Head of caudate nucleus (tissue), 42 donors: ENCODE measurements at places on chromosomes 6 and 20.

DNA sequence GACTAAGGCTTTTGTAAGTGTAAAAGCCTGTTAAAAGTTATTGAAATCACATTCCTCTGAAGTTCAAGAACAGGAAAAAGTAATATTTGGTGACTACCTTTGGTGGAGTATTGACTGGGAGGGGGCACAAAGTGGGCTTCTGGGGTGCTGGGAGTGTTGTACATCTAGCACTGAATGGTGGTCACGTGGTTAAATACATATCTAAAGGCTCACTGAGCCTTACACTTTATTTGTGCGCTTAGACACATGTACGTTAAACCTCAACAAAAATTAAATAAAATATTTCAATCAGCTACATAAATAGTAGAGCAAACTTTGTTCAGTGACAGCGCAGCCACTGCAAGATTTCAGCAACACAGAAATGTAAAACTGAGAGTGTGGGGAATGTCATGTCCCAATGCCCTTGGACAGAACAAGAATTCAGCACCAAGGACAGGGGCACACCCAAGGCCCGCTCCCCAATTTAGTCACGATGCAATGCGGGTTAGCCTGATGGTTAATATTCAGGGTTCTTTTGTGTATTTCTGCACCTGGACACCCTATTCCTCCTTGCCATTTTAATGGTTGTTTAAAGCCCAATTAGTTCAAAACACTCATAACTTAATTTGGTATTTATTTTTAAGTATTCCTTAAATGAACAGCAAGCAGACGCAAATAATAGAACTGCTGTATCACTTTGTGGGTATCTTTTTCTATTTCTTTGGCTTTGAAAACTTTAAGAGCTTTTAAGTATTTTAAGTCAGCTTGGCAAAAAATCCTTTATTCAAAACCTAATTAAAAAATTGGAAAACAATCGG lies 37.4 kb downstream of the ANGPT4 start:
- no peak for DNase-seq

GRCh38 chr6:38322138-38322537 lies 317.6 kb downstream of the BTBD9 start:
- DNase-seq, result no peak

- no peak for DNase-seq
Measured at GRCh38 chr6:33727932-33728331, 16.4 kb upstream of the UQCC2 start.

DNA sequence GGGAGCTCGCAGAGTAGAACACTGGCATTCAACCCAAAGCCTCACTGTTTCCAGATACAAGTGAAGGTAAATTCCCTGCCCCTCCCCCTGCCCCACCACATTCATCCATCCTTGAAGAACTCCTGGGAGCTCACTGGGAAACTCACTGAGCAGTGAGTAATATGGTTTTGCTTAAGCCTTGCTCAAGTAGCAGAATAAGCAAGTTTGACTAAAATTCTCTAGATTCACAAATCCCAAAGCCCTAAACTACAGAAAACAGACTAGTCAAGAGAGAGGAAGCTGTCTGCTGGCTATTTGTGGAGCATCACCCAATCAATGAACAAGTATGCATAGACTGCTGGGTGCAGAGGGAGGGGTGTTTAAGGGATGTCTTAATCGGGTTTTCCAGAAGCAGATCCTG lies 82.1 kb downstream of the UNC5CL start:
- no peak for DNase-seq

- DNase-seq, result no peak
Measured at GRCh38 chr6:1372690-1373089, 16.7 kb upstream of the FOXF2 start.

- DNase-seq, result no peak
Measured at GRCh38 chr6:166203003-166203640, 35.5 kb upstream of the TBXT start.

DNA sequence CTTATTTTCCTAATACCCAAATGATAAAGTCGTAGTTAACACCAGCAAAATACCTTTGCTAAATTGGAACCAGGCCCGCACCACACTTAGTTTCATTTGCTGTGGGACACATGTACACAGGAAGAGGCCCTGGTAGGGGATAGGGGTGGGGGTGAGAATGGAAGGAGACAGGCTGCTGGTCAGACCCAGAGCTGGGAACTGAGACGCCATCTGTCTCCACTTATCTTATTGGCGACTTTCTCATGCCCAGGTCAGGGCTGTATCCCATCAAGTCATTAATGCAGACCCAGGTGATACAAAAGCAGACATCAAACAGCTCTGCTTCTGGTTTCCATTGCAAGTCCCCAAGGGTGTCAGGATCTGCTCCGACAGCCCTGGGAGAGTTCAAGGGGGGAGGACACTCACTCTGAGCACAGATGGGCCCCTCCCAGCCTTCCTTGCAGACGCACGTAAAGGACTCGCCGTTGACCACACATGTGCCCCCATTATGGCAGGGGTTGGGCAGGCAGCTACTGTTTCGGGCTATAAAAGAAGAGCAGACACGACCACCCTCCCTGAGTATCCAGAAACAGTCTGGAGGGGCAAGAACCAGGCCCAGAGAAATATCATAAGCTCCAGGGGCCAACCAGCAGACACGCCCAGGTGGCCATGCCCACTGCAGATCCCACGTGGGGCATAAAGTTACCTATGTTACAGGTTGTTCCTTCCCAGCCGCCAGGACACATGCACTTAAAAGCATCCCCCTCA lies 29.2 kb downstream of the JAG1 start:
- no peak for DNase-seq

DNA sequence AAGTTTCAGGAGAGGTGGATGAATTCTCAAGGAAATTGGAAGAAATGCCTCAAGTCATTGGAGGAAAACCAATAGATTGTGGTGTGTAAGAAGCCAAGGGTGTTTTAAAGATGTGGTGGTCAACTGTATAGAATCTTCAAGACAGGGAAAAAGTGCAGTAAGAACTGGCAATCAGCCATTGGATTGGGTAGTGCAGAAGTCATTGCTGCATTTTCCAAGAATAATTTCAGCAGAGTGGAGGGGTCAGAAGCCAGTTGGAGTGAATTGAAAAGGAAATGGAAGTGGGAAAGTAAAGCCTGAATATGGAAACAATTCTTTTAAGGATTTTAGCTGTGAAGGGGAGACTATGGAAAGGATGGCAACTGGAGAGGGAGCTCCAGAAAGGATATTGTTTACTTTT lies 128.2 kb upstream of the TMEM170B start:
- DNase-seq, result no peak

GRCh38 chr6:97023982-97024381 lies 99.5 kb downstream of the KLHL32 start:
- no peak for DNase-seq

GRCh38 chr6:37585937-37586336 lies 86.2 kb upstream of the CCDC167 start:
- no peak for DNase-seq

GRCh38 chr20:64164123-64164836 lies at the start of gene MYT1:
TSS of gene MYT1 (plus strand) at chr20:64164452. CDS start at chr20:64198862, 34,410 bp downstream.
- peak; percentile 59 for DNase-seq

DNA sequence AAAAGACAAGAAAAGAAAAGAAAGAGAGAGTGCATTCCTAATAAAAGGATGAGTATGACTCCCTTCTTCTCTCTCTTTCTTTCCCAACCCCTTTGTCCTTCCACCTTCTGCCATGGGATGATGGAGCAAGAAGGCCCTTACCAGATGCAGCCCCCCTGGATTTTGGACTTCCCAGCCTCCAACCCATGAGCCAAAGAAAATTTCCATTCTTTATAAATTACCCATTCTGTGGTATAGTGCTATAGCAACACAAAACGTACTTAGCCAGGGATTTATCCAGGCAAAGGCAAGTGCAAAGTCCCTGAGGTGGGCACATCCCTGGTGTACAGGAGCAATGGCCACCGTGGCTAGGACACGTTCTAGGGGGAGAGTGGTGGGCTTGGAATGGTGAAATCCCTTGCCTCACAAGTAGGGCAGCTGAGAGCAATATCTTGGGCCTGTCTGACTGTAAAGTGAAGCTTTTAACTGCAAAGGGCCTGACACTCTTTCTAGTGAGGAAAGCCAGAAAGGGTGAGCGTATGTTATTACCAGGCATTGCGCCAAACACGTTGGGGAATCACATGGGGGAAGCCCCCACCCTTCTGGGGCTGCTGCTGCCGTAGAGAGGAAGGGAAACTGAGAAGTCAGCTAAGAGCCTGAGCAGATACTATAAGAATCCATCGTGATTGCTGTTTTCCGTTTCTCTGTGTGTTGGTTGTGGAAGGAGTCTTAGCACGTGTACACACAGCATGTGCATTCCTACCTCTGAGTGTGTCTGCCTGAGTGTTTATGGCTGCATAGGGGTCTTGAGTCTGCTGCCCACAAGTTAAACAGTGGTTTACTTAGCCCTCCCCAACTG lies 50.7 kb upstream of the SIRPA start:
- DNase-seq, result peak; percentile 22

- DNase-seq, result no peak
Measured at GRCh38 chr6:34819571-34820480, 27.9 kb downstream of the BLTP3A start.

- no peak for DNase-seq
Measured at GRCh38 chr6:13624871-13625288, 9.7 kb downstream of the NOL7 start.

GRCh38 chr6:147604373-147604772 lies 95.9 kb downstream of the SAMD5 start:
- no peak for DNase-seq

- DNase-seq, result no peak
Measured at GRCh38 chr6:129543981-129544380, 166.0 kb downstream of the ARHGAP18 start.

DNA sequence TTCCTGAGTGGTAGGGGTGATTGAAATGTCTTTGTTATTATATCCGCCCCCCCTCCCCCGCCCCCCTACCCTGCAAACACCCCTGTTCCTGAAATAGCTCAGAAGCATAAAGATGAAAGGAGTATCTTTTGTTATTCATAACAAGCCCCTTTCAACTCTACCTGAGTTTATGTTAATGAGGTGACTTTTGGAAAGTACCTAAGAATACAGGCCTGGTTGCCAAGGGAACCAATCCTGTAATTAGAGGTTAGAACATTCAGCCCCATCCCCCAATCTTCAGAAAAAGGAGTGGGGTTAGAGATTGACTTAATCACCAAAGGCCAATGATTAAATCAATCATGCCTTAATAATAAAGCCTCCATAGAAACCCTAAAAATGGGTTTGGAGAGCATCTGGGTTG lies 979.2 kb upstream of the GJE1 start:
- DNase-seq, result no peak

DNA sequence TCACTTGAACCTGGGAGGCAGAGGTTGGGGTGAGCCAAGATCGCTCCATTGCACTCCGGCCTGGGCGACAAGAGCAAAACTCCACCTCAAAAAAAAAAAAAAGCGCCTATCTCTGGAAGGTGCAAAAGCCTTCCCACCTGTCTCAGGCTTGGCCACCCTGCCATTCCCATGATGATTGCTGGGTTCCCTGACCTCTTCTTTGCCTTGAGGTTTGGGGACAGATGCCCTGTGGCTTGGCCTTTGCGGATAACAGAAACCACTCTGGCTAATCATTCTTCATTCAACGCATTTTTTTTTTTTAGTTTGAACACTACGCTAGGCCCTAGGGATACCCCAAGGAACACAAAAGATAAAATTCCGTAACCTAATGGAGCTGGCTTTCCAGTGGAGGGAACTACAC lies 6.8 kb upstream of the HMGA1 start:
- DNase-seq, result no peak

GRCh38 chr6:140011537-140011936 lies 637.1 kb upstream of the CITED2 start:
- DNase-seq, result no peak

DNA sequence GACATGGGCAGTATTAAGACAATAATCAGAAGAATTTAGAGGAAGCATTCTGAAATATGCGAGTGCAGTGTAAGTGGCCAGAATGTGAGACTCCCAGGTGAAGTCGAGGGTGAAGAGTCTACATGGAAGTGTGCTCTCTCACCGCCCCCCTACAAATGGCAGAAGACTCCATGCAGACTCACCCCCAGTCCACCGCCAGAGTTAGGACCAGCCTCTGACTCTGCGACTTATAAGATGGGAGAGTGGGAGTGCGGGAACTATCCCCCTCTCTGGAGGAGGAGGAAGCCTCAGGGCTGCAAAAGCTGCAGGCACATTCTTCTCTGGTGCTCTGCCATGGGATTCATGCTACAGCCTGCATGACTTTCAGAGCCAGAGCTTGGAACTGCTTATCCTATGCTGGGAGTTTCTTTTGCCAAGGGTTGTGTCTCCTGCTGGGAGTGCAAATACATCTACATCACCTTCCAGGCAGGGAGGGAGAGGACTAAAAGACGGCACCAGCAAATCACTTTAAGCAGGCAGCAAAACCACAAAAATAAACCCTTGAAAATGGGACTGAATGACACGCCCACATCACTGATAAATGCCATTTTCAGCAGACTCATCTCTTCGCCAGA lies 206.7 kb upstream of the SULF2 start:
- no peak for DNase-seq

DNA sequence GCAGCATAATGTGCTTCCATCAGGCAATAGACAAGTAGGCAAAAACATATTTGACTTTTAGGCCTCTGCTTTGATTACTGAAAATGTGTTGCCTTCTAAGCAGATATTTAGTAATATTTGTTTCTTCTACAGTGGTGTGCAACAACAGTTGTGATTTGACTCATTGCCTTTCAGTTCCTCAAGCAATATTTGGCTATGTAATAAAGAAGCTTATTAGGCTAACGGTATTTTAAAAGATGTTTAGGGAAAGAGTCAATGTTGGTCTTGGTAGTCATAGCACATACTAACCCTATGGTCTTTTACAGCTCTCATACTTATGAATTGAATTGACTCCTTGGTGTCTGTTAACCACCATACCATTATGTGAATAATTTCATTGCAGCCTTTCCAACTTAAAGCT lies 124.1 kb downstream of the GRIK2 start:
- no peak for DNase-seq

- DNase-seq, result no peak
Measured at GRCh38 chr6:36633370-36633769, 39.2 kb downstream of the SRSF3 start.

DNA sequence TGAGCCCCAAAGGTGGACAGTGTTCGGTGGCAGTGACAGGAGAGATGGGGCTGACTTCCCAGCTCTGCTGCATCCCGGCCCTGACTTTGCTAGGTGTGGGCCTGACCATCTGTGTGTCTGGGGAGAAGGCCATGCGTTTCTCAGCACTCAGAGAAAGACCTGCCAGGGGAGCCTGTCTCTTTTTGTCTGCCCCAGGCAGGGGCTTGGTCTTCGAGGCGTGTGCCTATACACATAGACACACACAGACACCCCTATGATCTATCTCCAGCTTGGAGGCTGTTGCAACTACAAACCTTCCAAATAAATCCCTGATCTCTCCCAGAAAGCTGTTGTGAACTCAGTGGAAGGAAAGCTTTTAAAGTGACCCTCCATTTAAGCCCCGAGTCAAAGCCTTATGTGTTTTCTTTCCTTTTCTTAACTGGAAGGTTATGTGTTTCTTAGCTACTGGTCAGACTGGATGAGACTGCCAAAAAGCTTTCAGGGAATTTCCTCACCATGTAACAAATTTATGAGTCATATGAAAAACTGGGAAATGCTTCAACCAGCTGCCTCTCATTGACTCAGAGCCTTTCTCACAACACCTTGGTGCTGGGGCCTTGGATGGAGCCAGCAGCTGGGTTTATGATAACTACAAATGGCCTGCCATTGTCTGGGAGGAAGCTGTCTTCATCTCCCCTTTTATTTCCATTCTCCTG lies 102.6 kb downstream of the CDC5L start:
- DNase-seq, result peak; percentile 68

GRCh38 chr6:63636518-63637021 lies 968 bp downstream of the PHF3 start:
- DNase-seq, result peak; percentile 77

GRCh38 chr20:34887023-34887422 lies 10.6 kb downstream of the ACSS2 start:
- no peak for DNase-seq
